Neural progenitor cell (in vitro differentiated cells): ENCODE measurements at places on chromosomes 11 and 22. TPM values are rescaled to one million over a fixed set of nuclear protein-coding genes. Genes with fewer than 3 reads are reported as not detected.

Gene WT1
- not detected in 2 replicates for total RNA-seq

GRCh38 chr22:44988671-44989070 is 21.1 kb downstream of the PHF21B start:
- no peak overlapping the region for H3K27ac ChIP-seq
- no peaks in the 10 kb centered on the region for H3K4me1 ChIP-seq
- H3K36me3 ChIP-seq = no peaks in the 10 kb centered on the region
- H3K4me3 ChIP-seq = no peak overlapping the region
- no peak for DNase-seq

Gene DDTL
- not detected in 2 replicates for total RNA-seq

GRCh38 chr11:101138245-101138930 is 8.8 kb upstream of the PGR start:
- no peak overlapping the region for H3K4me3 ChIP-seq
- no peak for DNase-seq
- no peaks in the 10 kb centered on the region for H3K4me1 ChIP-seq
- H3K36me3 ChIP-seq = peaks cover 3% of the 10 kb centered on the region
- peaks cover 2% of the 10 kb centered on the region for H3K27me3 ChIP-seq
- no peak overlapping the region for H3K27ac ChIP-seq

- H3K4me1 ChIP-seq = no peaks in the 10 kb centered on the region
- no peak overlapping the region for H3K4me3 ChIP-seq
- no peaks in the 10 kb centered on the region for H3K27me3 ChIP-seq
- H3K27ac ChIP-seq = no peak overlapping the region
These were observed 52.0 kb upstream of the TSPAN18 start for GRCh38 chr11:44674809-44675208.

- no peaks in the 10 kb centered on the region for H3K36me3 ChIP-seq
- H3K27me3 ChIP-seq = no peaks in the 10 kb centered on the region
- peak overlapping the region; percentile 95 for H3K4me3 ChIP-seq
- no peak for DNase-seq
- H3K27ac ChIP-seq = peak overlapping the region; percentile 95
These were observed 1.1 kb downstream of the ZBTB44 start for GRCh38 chr11:130313383-130314183.

DNA sequence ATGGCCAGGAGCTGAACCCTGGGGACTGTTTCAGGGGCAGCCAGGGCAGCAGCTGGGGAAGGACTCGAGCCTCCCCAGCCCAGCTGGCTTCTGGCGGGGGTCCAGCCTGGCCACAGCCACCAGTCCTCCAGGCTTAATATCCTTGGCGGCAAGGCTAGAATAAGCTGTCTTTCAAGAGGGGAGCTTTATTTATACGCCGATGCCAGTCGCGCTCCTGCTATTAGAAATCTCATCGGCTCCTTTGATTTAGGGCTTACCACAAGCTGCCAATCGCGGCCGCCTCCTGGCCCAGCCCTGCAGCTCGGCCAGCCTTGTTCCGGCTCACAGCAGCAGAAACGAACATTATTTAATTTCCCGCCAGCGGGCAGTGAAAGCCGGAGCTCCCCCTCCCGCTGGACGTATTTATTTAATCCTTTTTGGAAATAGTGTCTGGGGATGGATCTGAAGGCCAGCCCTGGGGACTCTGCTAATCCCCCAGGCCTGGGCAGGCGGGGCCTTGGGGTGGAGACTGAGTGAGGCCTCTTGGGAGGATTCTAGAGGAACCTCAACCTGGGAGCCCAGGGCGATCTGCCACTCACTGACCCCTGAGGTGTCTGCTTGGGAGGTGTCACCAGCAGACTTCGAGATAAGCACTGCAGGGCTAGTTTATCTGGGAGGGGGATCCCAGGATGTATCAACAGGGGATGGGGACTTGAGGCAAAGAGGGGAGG is 363.1 kb downstream of the MN1 start:
- no peaks in the 10 kb centered on the region for H3K27me3 ChIP-seq
- H3K4me3 ChIP-seq = no peak overlapping the region
- DNase-seq = peak; percentile 92
- H3K27ac ChIP-seq = peak overlapping the region; percentile 44
- H3K4me1 ChIP-seq = peaks cover 65% of the 10 kb centered on the region

- H3K4me3 ChIP-seq = no peak overlapping the region
- no peaks in the 10 kb centered on the region for H3K36me3 ChIP-seq
- H3K27ac ChIP-seq = no peak overlapping the region
- no peak for DNase-seq
- no peaks in the 10 kb centered on the region for H3K4me1 ChIP-seq
These were observed 25.0 kb downstream of the SERGEF start for GRCh38 chr11:17987826-17988225.

GRCh38 chr11:18317551-18317950 is 4.4 kb downstream of the HPS5 start:
- H3K27me3 ChIP-seq = no peaks in the 10 kb centered on the region
- peaks cover 5% of the 10 kb centered on the region for H3K4me1 ChIP-seq
- no peak for DNase-seq
- no peak overlapping the region for H3K4me3 ChIP-seq

DNA sequence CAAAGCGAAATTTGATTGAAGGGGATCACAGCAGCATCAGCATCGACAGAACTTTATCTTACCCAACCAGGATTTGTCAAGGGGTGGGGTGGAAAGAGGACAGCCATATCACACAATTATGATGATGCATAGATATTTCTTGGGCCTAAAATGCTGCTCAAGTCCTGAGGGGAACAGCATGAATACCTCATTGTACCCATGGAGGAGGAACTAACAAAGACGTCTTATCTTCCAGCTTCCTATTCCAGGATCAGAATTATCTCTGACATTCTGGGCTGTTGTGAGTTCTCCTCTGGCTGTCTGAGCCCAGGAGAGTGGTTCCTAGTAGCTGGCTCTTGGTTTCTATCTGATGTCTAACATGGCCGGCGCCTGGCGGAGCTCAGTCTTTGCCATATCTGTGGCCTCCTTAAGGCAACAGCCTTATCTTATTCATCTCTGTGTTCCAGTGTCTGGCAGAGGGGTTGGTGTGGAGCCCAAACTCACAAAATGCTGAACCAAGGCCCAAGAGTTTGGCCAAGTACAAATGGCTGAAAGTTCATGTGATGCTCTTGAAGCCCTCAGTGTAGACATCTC is 68.2 kb upstream of the TIMP3 start:
- no peak overlapping the region for H3K4me3 ChIP-seq
- H3K4me1 ChIP-seq = no peaks in the 10 kb centered on the region
- DNase-seq = no peak

GRCh38 chr11:74370123-74370522 is 28.1 kb downstream of the PGM2L1 start:
- H3K27ac ChIP-seq = no peak overlapping the region
- no peak for DNase-seq
- H3K27me3 ChIP-seq = no peaks in the 10 kb centered on the region
- H3K4me3 ChIP-seq = no peak overlapping the region
